Pons (tissue), 1 donor: ENCODE measurements at places on chromosomes 1 and 21.

- DNase-seq = peak; percentile 96
These were observed at the start of gene SMAP2 for GRCh38 chr1:40373323-40374283. SMAP2 (plus strand) TSS chr1:40373727; CDS start chr1:40374121, 394 bp downstream.

GRCh38 chr1:42033629-42034028 lies 114.9 kb upstream of the HIVEP3 start:
- no peak for DNase-seq

GRCh38 chr1:147849098-147849895 lies 53.3 kb upstream of the GJA8 start:
- no peak for DNase-seq

DNA sequence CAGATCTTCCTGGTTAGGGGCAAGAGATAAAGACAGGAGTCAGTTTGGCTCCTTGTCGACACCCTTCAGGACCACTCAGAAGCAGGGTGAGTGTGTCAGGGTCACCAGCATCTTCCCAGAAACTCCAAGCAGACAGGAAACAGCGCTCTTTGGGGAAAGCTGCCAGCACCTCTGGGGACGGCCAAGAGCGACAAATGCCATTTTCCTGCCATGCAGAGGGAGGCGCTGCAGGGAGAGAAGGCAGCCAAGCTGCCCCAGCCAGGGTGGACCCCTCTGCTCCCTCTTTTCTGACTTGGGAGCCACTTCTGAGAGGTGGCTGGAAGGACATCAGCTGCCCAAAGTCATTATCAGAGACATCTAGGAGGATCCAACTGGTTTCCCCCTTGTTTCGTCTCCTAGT lies 29.0 kb downstream of the SIM2 start:
- no peak for DNase-seq

DNA sequence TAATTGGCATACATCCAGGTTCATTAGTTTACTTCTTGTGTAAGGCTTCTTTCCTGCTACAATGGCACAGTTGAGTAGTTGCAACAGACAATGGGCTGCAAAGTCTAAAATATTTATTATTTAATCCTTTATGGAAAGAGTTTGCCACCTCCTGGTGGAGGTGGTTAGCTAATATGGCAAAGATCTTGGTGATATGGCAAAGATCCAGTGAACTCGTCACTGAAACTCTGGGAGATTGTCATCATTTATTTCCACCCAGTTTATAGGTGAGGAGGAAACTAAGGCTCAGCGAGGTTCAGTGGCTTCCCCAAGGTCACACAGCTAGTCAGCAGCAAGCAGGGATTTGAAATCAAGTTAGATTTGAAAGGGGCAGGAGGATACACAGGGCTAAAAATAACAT lies 16.1 kb upstream of the IFFO2 start:
- no peak for DNase-seq

- DNase-seq = peak; percentile 98
These were observed 6.7 kb upstream of the TIE1 start for GRCh38 chr1:43293896-43294760.

- no peak for DNase-seq
These were observed 610 bp upstream of the HES4 start for GRCh38 chr1:1000357-1001056.
